ENCODE measurements at places on chromosomes 3 and 15. TPM values are rescaled to one million over a fixed set of nuclear protein-coding genes. Genes with fewer than 3 reads are reported as not detected.
A peak's percentile ranks its signal among the peaks of the same experiment; 100 is the strongest.

- DNase-seq: peak; percentile 85
Observed at GRCh38 chr15:29668120-29668602, 154.1 kb downstream of the TJP1 start.

GRCh38 chr3:71513081-71513480 lies 70.4 kb downstream of the FOXP1 start:
- no peak for DNase-seq

DNA sequence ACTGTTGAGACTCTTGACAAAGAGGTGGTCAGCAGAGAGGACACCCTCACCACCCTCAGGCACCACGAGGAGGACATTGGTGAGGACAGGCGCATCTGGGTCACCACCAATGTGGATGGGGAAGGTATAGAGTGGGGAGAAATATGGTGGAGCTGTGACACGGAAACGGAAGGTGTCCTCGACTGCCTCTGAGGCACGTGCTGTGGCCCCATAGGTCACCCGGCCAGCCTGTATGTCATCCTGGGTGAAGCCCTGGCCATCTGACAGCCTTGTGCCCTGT lies 24.4 kb downstream of the CSPG4 start:
- no peak for DNase-seq

DNA sequence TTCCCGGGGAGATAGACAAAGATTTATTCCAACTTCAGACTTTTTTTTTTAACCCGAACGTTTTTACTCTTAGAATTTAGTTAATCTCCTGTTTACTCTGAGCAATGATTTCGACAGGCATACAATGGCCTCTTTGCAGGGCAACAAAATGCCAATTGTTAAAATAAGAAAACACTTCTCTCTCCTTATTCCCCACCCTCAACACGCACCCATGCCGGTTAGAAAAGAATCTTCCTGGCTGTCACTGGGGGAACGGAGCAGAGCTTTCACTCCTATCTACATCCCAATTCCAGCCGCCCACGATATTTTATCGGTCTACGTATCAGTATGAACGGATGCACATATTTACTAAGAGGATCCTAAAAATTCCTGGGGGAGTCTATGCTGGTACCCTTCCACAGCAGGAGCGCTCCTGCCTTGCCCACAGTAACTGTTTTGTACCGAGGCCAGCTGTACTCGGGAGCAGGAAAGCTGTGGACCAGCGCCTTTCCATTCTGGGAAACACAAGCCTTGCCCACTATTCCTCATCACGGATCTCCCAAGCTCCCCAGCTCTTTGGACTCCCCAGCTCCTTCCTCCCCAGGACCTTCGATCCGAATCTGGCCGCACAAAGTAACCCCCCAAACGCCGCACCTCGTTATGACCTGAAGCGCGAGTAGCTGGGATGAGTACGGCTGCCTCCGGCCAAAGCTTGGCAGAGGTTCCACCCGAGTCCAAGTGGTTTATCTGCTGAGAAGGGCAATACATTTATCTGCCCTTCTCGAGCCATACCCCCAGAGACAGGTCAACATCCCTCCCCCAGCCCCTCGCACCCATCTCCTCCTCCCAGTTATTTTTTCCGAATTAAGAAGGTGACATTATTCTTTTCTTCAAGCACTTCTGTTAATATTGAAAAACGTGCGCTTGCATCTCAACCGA lies 2.2 kb upstream of the FOXB1 start:
- no peak for DNase-seq

DNA sequence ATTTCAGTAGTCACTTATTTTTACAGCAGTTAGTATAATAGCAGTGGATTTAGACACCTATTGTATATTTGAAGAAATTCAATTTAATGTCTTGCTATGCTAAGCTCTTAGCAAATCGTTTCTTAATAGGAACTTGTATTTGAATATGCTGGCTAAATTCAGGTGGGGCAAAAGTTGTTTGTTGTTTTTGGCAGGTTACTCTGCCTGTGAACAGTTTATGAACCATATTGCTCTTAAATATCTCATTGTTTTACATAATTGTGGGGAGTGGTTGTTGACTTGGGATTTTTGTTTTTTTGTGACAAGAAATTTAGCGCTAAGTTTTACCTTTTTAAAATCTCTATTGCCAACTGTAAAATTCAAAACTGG lies 43.4 kb downstream of the NR2C2 start:
- DNase-seq: no peak

GRCh38 chr3:177475356-177475665 lies 278.0 kb upstream of the TBL1XR1 start:
- no peak for DNase-seq

- DNase-seq: no peak
Observed at GRCh38 chr3:47747558-47747957, 34.1 kb downstream of the SMARCC1 start.

- no peak for DNase-seq
Observed at GRCh38 chr15:50151476-50151875, 30.5 kb upstream of the SLC27A2 start.

DNA sequence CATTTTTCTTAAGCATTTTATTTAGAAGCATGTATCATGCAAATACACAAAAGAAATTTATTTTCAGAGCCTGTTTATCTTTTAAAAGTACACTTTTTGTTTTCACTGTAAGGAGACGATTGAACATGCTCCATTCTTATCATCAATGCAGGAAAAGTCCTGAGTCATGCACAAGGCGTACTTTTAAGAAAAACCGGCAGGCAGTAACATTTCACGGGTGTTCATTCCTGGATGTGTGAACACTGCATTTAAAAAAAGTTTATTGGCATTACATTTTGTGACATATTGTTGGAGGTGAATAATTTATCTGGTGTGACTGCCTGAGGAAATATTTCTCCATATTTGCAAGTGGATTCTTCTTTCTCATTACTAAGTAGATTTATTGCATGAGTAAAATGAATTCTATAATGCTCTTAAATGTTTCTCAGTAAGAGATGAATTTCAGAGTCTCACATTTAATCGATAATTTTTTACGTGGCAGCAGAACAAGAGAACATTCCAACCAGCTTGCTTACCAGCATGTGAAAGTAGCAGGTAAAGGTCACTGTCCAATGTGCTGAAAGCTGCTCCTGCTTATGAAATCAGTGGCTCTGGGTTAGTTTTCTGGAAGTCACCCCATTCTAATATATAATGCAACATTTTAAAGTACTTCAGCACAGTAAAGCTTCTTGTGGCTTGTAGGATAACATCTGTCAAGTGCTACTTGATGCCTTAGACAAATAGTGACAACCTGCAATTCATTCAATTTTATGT lies 87.0 kb downstream of the SV2B start:
- DNase-seq: peak; percentile 5

- DNase-seq: peak; percentile 48
Observed at GRCh38 chr3:62065985-62066693, 307.2 kb downstream of the FEZF2 start.

DNA sequence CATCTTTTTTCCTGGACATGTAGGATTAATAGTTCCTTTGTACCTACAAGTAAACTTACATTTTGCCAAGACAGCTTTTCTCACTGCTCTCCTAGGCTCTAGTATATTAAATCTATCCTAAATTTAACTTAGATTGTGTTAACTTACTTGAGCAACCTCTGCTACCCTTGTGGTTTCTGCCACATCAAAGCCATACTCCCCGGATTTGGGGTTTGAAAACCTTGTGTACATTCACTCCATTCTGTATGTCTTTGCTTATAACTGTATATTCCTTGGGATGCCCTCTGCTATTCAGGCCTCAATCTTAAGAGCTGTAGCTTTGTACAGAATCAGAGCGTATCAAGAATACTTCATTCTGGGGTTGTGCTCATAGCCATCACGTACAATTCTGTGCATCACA lies 60.4 kb downstream of the ARIH1 start:
- no peak for DNase-seq

DNA sequence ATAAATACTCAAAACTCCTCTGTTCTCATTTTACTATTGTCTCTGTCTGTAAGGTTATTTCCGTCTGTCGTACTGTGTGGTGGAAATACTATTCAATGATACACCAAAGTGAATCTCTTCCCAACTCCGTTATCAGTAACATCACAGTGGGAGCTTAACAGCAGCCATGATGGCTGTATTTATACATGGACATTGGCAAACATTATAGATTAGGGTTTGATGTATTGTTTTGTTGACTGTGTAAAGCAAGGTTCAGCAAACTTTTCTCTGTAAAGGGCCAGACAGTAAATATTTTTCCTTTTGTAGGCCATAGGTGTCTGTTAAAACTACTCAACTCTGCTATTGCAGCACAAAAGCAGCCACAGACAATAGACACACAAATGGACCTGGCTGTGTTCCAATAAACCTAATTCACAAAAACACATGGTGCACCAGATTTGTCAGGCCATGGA lies 23.2 kb downstream of the LIPC start:
- no peak for DNase-seq

- no peak for DNase-seq
Observed at GRCh38 chr3:45667569-45667934, 21.6 kb upstream of the SACM1L start.

DNA sequence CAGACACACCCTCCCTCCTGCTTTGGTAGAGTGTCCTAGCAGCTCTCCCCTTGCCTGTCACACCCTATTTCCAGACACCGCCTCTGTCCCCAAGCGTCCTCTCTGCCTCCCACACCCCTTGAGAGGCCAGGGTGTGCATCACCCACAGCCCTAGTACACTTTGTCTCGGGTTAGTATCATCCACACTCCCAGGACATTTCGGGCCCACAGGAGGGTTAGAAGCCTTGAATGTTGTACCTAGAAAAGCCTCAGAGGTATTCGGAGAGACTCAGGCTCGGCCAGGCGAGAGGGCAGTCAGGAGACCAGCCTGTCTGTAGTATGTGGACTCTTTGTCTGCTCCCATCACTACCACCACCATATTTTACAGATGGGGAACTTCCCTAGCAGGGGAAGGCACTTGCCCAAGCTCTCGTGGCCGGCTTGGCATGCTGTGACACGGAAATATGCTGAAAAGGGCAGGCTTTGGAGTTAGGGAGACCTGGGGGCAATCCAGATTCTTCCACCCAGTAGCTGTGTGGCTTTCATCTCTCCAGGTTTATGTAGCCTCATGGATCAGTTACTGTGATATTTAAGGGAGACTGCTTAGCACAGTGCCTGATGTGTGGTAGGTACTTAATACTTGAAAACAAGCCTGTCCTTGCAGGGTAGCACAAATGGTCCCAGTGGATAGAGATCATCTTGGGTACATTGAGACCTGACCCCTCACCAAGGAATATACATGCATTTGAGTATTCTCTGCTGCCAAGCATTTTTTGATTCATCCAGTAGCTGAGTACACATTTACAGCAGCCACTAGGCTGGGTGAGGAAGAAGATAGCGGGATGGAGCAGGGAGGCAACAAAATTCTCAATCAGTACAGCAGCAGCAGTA lies 1.4 kb downstream of the TMEM43 start:
- no peak for DNase-seq

DNA sequence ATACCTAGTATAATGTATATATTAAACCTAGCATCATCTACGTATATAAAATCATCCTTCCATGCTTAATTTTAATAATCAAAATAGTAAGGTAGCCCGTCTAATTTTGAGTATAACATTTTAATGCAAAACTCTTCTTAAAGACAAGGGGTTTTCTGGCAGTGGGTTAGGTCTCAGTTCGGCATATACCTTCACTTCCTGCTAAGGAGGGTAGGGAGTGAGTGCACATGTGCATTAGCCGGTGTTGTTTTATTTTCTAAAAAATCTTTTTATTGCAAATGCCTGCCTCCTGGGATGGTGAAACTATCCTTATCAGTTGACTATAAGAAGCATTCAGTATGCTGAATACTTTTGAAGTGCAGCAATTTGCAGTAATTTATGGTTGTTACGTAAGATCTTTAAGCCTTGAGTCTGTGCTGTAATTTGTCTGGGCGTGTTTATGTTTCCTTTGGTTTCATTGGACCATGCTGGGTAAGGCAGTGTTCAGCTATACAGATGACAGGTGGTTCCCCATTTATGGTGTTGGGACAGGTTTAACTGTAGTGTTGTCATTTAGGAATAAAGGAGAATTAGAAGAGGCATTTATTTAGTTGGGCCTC lies 11.7 kb downstream of the ARHGEF26 start:
- DNase-seq: no peak

- DNase-seq: no peak
Observed at GRCh38 chr3:173617490-173617889, 219.9 kb downstream of the NLGN1 start.

DNA sequence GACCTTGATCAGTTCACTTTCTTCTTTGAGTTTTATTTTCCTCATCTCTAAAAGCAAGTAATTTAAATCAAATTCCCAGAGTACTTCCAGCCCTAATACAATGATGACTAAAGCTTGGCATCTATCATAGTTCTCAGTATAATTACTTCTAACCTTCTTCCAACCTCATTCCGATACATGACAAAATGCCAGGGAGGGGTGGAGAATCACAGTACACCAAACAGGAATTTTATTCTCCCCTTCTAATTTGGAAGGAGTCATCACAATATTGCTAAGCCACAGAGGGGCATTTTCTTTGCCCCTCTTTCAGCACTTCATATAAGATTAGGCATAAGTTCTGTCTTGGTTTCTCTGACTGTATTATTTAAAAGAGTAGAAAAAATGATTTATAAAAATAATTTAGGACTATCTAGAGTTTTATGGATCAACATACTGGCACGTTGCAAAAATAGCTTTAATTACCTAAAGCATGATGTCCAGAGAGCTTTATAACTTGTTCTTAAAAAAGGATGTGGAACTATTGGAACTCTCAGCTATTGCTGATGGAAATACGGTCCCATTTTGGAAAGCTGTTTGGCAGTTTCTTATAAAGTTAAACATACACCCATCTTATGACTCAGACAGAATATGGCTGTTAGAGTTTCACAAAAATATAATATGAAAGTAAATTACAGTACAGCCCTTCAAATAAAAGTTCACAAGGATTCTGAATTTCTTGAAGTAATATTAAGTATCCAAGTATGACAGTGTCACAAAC lies 86.9 kb upstream of the UBE2E2 start:
- no peak for DNase-seq

DNA sequence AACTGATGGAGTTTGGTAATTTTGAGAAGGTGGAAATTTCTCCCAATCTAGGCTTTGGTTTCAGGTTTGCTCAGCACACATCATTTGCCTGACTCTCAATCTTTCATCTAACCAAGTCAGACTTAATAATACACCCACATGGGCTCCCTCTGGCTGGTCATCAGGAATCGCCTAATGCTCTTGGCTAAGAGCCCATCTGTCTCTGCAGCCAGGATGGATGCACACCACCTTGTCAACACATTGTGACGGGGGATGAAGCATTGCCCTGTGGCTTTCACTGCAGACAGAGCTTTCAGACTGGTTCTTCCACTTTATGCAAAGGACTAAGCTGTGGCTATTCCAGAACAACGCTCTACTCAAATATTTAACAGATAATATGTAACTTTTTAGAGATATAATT lies 3.0 kb upstream of the HDGFL3 start:
- DNase-seq: no peak

DNA sequence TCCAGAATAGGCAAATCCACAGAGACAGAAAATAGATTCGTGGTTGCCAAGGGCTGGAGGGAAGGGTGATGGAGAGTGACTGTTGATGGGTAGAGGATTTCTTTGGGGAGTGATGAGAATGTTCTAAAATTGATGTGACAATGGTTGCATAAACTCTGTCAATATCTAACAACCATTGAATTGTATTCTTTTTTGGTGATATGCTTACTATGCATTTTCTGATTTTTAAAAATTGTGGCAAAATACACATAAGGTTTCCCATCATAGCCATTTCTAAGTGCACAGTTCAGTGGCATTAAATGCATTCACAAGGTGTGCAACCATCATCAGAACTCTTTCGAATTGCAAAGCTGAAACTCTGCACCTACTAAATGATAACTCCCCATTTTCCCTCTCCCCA lies 44.2 kb upstream of the C3orf70 start:
- no peak for DNase-seq

SEC11A gene
- total RNA-seq: 263 TPM

TLNRD1 gene
- total RNA-seq: 4.6 TPM

ACOX2 gene
- total RNA-seq: 20.5 TPM

ONECUT1 gene
- total RNA-seq: not detected

MKRN2OS gene
- not detected for total RNA-seq

TMEM108 gene
- under 0.01 TPM for total RNA-seq

Measured in fibroblast of lung (primary cell).